ENCODE measurements at places on chromosomes 6 and 20. TPM values are rescaled to one million over a fixed set of nuclear protein-coding genes. Genes with fewer than 3 reads are reported as not detected.

The PRL gene
- total RNA-seq, result not detected

The PRDM1 gene
- total RNA-seq, result 1.3 TPM

DNA sequence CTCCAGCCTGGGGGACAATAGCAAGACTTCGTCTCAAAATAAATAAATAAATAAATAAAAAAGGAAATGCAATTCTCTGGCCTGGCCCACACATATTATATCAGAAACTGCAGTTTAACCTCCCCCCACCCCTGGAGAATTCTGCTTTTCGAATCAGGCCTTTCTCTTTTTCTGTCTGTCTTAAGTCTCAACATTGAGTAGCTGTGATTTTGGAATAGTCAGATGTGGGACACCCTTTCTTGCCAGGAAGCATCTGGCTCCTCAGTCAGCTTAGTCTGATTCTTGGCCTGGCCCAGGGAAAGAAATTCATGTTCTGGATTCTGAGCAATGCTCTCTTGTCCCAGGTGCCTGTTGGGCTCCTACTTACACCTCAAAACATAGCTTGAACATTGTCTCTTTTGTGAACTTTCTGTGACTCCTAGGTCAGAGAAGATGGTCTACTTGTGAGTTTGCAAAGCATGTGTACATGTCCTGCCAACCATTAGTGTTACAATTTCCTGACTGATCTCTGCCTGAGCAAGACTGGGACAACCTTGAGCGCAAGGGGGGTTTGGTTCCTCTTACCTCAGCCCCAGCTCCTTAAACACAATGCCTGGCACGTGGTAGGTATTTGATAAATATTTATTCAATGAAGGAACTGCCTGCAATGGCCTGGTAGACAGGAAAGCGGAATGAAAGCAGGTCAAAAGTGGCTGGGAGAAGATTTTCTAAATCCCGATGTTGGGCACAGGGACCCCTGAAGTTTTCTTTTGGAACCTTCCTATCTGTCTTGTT, 23.8 kb upstream of the POU5F1 start:
- DNase-seq, result no peak

GRCh38 chr6:24019393-24019792, 106.6 kb upstream of the NRSN1 start:
- no peak for DNase-seq

The HLA-DRB1 gene
- total RNA-seq, result not detected

GRCh38 chr6:155174576-155175211, 89.1 kb upstream of the CLDN20 start:
- DNase-seq, result peak; percentile 80

GRCh38 chr6:134809130-134809529, 140.8 kb downstream of the ALDH8A1 start:
- no peak for DNase-seq

DNA sequence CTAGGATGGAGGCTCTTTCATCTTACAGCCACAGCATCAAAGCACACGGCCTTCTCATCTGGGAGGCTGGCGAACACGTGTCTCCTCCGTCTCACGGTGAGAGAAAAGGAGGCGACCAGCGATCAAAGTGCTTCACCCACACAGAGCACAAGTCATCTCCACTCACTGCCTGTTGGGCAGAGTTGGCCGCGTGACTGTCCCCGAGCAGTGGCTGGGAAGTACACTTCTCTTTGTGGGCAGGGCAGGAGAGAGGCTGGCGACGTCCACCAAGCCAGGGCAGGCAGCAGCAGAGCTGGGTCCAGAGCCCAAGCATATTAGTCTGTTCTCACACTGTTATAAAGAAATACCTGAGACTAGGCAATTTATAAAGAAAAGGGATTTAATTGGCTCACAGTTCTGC, 64.1 kb upstream of the FOXC1 start:
- DNase-seq, result no peak
